Mammary microvascular endothelial cell (primary cell): ENCODE measurements at places on chromosomes 5 and 9. TPM values are rescaled to one million over a fixed set of nuclear protein-coding genes. Genes with fewer than 3 reads are reported as not detected.

Gene FGF10
- not detected in 2 replicates for total RNA-seq

Gene CD14
- 0.20 and 0.60 TPM in 2 replicates for total RNA-seq

Gene HRH2
- total RNA-seq = not detected in 2 replicates

Gene PCDHA4
- 0.05 TPM in 1 of 2 replicates, not detected in the other for total RNA-seq
